ENCODE measurements at places on chromosomes 2 and 18. TPM values are rescaled to one million over a fixed set of nuclear protein-coding genes. Genes with fewer than 3 reads are reported as not detected.

OSR1 gene
- not detected for total RNA-seq

GRCh38 chr2:231483398-231484329, 19.4 kb upstream of the NCL start:
- H3K36me3 ChIP-seq = no peaks in the 10 kb centered on the region
- H3K4me1 ChIP-seq = peaks cover 6% of the 10 kb centered on the region
- peak; percentile 33 for DNase-seq
- H3K4me3 ChIP-seq = peak overlapping the region; percentile 75
- no peaks in the 10 kb centered on the region for H3K27me3 ChIP-seq
- peak overlapping the region; percentile 75 for H3K27ac ChIP-seq

GRCh38 chr2:890791-891190, 59.9 kb upstream of the SNTG2 start:
- no peaks in the 10 kb centered on the region for H3K36me3 ChIP-seq
- H3K27ac ChIP-seq = no peak overlapping the region
- no peaks in the 10 kb centered on the region for H3K4me1 ChIP-seq
- peaks cover 14% of the 10 kb centered on the region for H3K27me3 ChIP-seq

GRCh38 chr2:14220101-14220500, 412.4 kb upstream of the LRATD1 start:
- no peak for DNase-seq
- no peak overlapping the region for H3K27ac ChIP-seq
- no peaks in the 10 kb centered on the region for H3K36me3 ChIP-seq
- no peak overlapping the region for H3K4me3 ChIP-seq
- H3K4me1 ChIP-seq = no peaks in the 10 kb centered on the region

GRCh38 chr2:167398873-167399272, 510.6 kb downstream of the XIRP2 start:
- no peak overlapping the region for H3K27ac ChIP-seq
- no peak overlapping the region for H3K4me3 ChIP-seq
- no peaks in the 10 kb centered on the region for H3K4me1 ChIP-seq

All from activated T-helper 2 cell treated with anti-CD3 and anti-CD28 coated beads, Interferon-gamma antibody, Interleukin-2, Interleukin-4, amounts not matched to agents 10 μg/mL and 5 μg/mL and 100 μg/mL, durations not matched to agents 14 hours and 24 hours and 36 hours (primary cell).